ENCODE measurements at places on chromosomes 7 and 10.

DNA sequence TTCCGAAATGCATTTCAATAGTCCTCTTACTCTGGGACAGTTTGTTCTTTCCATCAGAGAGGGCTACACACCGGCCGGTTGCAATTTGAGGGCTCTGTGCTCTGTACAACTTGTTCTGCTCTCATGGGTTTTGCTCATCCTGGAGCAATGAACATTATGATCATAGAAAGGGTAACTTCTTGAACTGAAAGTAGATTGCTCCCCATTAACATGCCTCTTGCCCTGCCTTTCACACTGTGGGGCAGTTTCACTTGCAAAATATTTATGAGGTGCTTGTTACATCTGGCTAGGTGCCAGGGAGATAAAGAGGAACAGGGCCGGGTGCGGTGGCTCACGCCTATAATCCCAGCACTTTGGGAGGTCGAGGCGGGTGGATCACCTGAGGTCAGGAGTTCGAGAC lies 97.3 kb upstream of the MPP7 start:
- no peak for DNase-seq

DNA sequence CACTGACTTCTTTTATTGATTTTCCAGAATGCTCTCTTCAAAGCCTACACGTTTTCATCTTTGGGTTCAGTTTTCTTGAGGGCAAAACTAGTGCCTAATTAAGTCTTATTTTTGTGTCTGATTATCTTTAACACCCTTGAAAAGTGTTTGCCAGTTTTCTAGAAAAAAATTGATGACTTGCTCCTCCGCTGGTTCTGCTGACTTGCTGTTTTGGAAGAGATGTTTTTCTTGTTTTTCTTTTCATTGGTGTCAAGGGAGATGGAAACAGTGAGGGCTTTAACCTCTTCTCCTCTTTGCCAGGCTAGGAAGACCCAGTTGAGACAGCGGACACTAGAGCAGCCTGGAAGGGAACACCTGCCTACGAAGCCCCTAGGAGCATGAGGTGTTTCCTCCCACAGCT lies 123.7 kb upstream of the EEPD1 start:
- no peak for DNase-seq

GRCh38 chr10:64071218-64071617 lies 550.0 kb downstream of the REEP3 start:
- DNase-seq = no peak

GRCh38 chr7:155381852-155382801 lies 75.8 kb upstream of the EN2 start:
- DNase-seq = no peak

DNA sequence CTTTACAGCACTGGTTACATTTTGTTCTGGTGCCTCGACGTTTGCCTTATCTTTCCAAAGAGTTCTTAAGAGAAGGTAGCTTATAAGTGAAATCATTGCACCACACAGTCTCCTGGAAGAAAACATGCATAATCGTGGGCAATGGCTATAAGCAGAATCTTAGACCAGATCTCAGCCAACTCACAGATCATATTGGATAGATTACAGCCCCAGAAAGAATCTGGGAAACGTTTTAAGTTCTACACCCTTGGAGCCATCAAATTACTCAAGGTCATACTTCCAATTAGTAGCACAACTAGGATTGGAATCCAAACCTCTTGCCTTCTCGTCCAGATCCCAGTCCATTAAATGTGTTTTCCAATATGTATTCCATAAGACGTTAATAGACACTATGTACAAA lies 8.8 kb upstream of the PDCD4 start:
- DNase-seq = no peak

DNA sequence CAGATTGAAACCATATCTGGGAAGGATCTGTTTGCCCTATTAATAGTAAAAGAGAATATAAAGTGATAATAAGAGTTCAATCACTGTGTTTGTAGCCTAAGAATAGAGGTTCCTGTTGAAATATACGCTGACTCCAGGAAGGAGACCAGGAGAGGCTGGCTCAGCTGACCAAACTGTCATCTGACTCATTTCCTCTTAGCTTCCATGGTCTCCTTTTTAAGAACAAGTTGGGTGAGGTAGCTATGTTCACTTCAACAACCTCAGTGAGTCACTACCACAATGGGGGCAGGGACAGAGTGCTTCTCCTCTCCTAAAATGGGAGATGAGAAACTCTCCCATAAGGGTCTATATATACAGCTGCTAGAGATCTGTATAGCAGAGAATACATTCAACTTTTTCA lies 543.3 kb downstream of the CALN1 start:
- DNase-seq = no peak

DNA sequence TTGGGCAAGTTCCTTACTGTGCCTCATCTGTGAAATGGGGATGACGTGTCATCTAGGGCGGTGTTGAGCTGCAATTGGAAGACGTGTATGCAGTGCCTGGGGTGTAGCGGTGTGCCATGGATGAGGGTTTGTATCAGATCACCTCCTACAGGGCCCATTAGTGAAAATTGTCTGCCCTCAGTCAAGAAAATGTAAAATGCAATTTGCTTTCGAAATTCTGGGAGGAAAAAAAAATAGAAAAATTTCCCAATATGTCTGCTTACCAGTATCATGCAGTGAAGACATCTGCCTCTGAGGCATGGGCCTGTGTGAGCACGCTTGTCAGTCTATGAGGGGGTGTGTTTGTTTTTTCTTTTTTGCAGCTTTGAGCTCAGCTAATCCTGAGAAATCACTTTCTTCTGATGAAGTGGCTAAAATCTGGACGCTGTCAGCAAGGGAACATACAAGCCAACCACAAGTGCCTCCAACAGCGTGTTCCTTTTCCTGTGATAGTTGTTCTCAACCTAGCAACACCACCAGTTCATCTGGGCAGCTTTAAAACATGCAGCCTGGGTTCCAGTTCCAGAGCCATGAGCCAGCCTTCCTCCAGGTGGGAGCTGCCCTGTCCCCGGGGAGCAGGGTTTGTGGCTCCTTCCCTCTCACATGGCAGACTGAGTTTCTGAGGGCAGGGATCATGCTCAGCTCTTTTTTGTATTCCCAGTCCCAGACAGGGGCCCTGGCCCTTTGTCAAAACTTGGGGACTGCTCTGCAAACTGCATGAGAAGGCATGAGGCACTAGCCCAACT lies 10.3 kb downstream of the FAM241B start:
- no peak for DNase-seq

- no peak for DNase-seq
Observed at GRCh38 chr7:40986351-40986873, 716.5 kb downstream of the INHBA start.

GRCh38 chr10:12656518-12657142 lies 307.3 kb downstream of the CAMK1D start:
- DNase-seq = peak; percentile 30

GRCh38 chr7:128425850-128426249 lies 16.1 kb upstream of the IMPDH1 start:
- no peak for DNase-seq

DNA sequence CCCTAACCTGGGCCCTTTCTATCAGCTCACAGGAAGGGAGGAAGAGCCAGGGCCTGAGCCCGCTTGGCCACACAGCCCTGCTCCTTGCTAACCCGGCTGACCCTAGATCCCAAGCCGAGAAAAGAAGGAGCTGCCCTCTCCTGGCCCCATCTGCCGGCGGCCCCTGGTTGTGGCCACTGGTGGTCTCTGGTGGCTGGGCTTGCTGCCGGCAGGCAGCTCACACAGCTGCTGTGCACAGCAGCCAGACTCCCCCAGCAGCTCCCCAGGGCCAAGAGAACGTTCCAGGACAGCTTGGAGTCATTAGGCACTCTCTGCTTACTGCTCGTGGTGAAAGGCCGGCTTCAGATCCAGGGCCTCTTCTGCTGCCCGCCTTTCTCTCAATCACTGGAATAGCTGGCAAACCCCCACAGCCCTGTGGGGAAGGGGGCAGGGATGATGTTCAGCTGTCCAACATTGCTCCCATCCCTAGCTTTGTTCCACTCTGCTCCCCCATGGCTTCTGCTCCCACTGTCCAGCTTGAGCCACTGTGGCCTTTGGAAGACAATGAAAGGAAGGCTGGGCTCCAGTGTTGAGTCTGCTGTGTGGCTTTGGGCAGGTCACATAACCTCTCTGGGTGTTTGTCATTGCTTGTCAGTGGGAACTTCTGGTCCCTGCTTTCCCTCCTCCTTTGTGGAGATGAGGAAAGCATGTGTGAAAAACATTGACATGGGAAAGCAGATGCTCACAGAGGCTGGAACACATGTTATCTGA lies 35.4 kb upstream of the COL13A1 start:
- DNase-seq = no peak

DNA sequence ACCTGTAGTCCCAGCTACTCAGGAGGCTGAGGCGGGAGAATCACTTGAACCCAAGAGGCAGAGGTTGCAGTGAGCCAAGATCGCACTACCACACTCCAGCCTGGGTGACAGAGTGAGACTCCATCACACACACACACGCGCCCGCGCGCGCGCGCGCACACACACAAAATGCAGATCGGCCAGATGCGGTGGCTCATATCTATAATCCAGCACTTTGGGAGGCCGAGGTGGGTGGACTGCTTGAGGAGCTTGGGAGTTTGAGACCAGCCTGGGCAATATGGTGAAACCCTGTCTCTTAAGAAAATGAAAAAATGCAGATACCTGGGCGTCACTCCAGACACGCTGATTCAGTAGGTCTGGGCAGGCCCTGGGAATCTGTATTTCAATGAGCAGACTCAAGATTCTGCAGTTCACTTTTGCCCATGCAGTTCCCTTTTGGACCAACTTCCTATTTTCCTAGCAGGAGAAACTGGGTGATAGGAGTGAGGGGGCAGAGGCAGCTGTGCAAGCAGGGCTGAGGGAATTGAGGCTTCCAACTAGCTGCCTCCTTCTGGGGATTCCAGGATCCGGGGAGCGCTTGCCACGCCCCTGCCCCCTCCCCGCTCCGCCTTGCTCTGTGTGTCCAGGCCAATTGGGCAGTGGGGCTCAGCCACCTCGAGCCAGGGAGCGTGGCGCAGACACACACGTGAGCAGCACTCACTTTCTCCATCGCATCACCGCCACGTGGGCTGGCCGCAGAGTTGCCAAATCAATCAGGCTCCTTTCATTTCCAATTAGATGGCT lies 173.6 kb downstream of the SH3PXD2A start:
- DNase-seq = no peak

GRCh38 chr10:48478980-48479811 lies 125.7 kb downstream of the ARHGAP22 start:
- no peak for DNase-seq

DNA sequence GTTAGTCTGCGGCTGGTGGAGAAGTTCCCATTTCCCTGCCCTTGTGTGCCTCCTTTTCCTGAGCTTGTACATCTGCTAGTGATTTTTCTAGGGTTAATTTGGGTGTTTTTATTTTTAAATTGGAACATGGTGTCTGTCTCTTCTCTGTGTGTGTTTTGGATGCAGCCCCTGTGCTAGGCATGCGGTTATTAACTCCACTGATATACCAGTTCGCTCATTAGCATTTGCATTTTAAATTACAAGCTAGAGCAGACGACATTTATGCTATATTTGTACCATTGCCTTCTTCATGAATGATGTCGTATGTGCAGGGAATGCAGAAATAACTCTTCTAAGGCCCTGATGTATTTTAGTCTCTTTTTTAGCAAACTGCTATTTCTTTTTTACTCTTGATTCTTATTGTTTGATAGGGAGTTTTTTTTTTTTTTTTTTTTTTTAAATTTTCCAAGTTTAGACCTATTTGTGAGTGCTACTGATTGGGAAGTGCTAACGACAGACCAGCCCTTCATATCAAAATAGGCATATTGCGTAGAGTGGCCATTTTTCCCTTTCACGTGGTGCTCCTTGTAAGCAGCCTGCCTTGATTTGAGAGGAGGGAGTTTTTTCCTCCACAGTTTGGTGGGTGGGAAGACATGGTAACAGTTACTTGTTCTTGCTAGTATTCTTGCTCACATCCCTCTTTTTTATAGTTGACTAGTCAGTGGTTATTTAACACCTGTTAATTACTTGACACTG lies 89.6 kb downstream of the LRRC4 start:
- DNase-seq = no peak

DNA sequence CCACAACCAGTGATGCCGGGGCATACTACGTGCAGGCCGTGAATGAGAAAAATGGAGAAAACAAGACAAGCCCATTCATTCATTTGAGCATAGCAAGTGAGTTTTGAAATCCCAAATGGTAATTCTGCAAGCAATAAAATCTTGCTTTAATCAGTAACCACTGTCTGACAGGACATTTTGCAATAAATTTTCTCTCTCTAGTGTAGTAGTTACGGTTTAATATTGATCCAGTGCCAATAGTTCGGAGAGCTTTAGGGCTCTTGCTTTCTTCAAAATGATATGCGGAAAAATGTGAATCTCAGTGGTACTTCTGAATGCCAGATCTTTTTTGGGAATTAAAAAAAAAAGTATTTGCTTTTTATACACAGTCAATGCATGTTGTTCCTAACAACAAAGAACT lies 520.4 kb downstream of the SDK1 start:
- no peak for DNase-seq

GRCh38 chr7:96997512-96998032 lies 7.8 kb upstream of the DLX6 start:
- no peak for DNase-seq

- DNase-seq = peak; percentile 13
Observed at GRCh38 chr10:97584060-97584797, at the start of gene HOGA1. Gene HOGA1, plus strand, starts transcription at chr10:97584389. Its CDS starts 315 bp downstream, at chr10:97584704.

DNA sequence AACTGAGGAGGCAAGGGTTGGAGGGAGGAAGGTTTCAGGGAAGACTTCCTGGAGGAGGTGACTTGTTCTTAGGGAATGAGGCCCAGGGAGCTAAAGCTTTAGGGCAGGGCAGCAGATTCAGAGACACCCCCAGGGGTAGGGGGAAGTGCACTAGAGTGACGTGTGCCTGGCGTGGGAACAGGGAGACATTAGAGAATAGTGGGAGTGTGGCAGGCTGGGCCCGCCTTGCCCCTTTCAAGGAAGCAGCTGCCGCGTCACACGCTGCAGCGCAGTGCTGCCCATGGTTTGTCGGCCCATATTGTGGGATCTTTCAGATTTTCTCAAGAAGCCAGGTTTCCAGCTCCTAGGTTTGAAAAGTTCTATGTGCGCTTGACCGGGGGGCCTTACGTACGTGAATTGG lies 139.4 kb downstream of the LHPP start:
- no peak for DNase-seq

- DNase-seq = peak; percentile 30
Observed at GRCh38 chr7:140653319-140654108, 12.9 kb upstream of the DENND2A start.

Data from pulmonary artery endothelial cell (primary cell).